CD4-positive, alpha-beta T cell treated with Interleukin-4 for 1 hour (primary cell): ENCODE measurements at places on chromosomes 7 and 10.

DNA sequence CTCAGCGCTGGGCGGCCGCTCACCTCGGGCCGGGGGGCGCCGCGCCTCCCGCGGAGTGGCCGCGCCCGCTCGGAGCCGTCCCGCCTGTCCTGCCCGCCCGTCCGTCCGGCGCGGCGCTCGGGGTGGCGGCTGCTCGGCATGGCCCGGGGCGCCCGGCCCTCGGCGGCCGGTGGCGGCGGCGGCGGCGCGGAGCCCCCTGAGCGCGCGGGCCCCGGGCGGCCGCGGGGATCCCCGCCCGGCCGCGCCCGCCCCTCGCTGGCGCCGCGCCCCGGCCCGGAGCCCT, 338 bp downstream of the SDK1 start:
- no peak for DNase-seq

DNA sequence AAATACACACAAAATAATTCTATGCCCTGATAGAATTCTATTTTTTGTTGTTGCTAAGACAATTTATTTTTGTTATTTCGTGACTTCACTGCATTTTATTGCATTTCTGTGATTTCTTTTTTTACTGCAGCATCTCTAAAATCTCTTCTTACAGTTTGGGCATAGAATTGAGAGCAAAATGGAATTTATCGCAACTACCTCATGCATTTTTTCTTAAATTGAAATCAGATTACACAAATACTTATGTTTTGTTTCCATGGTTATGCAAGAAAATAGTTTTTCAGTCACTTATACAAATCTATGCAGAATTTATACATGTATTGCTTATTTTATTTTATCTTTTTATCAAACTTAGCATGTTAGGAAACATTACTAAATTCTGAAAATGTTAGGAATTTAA, 781.8 kb upstream of the LRRTM3 start:
- DNase-seq, result no peak

DNA sequence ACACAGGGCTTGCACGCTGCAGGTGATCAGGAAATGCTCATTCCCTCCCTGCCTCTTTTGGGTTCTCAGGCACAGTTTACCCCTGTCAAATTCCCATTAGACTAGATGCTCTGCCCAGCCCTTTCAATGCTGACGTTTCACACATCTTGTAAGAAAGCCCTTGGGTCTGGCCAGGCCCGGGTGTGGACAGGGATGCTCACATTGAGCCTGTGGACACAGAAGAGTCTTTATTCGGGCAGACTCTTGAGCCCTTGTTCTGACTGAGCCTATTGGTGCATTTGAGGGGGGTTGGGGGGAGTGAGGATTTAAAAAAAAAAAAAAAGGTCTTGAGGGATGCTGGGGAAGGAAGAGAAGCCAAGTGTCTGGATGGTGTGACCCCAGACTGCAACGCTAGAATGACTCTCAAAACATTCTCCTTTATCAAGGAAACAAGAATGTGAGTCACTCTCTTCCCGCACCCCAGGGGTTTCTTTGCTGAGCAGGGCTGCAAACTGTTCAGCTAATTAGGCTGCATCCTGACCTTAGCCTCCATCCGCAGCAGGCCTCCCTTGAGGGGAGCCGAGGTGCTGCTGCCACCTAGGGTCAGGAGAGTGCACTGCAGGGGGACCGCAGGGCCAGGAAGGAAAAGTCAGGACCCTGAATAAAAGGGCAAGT, 53.6 kb upstream of the TMEM72 start:
- peak; percentile 44 for DNase-seq

DNA sequence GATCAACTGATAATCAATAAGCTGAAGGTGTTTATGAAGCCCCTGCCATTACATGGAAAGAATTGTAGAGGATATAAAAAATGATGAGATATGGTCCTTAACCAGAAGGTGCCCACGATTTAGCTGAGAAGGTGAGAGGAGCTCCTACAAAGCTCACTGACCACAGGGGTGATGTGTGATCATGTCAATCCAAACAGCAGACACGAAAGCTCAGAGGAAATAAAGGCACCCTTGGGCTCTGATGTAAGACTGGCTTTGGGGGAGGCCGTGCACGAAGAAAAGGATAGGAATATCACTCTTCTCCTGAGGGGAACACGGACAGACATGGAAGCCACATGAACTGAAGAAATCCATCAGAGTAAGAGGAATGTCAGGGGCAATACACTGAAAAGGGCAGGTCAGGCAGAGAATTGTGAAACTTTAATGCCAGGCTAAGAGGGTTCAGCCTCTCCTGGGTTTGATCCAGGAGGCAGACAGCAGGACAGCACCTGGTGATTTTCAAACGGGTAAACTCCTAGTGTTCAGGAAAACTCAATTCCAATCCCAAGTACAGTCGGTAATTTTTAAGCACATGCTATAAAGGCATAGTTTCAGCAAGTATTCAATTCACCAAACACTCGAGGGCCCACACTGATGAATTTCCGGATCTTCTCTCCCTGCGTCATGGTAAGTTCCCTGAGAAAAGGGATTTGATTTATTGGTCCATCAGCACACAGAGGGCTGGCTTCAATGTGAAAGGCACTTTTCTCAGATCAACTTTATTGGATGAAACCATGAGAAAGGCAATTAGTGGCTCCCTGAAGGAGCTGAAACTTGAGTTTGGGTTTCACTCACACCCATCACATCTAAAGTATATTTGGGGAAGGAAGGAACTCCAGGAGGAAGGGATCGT, 163.8 kb downstream of the PRPF18 start:
- DNase-seq, result no peak

GRCh38 chr10:20287586-20287985, 471.4 kb downstream of the PLXDC2 start:
- DNase-seq, result no peak

DNA sequence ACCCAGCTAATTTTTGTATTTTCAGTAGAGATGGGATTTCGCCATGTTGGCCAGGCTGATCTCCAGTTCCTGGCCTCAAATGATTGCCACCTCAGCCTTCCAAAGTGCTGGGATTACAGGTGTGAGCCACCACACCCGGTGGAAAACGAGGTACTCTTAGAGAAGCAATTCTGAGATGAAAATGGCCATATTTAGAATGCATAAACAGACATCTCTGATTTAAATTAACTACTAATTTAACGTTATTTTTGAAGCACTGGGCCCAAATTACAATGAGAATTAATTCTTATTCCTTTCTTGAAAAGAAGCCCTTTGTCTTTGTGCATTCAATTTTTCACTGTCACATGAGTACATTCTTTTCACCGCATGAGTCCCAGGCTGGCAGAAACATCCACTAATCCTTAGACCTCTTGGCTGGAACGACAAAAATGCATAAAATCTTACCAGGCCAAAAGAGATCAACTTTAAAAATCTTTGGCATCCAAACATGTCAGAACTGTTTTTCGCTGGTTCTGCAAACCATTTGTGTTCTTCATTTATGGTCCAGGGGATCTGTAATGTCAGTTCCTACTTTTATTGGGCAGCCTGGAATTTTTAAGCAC, 60.1 kb upstream of the CAPZA2 start:
- DNase-seq, result no peak

GRCh38 chr10:3893901-3894563, 109.0 kb upstream of the KLF6 start:
- DNase-seq, result peak; percentile 56

DNA sequence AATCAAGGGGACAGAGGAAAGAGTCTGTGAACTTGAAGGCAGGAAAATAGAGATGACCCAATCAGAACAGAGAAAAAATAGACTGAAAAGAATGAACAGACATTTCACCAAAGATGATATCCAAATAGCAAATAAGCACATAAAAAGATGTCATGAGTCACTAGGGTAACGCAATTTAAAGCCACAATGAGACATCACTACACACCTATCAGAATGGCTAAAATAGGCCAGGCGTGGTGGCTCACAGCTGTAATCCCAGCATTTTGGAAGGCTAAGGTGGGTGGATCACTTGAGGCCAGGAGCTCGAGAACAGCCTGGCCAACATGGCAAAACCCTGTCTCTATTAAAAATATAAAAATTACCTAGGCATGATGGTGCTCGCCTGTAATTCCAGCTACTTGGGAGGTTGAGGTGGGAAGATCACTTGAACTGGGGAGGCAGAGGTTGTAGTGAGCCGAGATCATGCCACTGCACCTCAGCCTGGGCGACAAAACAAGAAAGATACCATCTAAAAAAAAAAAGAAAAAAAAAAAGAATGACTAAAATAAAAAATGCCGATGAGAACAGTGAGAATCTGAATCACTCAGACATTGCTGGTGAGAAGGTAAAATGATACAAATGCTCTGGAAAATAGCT, 100.9 kb downstream of the LHPP start:
- DNase-seq, result no peak
